Pulmonary artery endothelial cell (primary cell): ENCODE measurements at places on chromosomes 2 and 18.

GRCh38 chr2:188551671-188552070, 260.0 kb downstream of the GULP1 start:
- DNase-seq: no peak

GRCh38 chr2:214730800-214731407, 78.6 kb downstream of the BARD1 start:
- no peak for DNase-seq

GRCh38 chr2:80670763-80671162, 366.2 kb upstream of the LRRTM1 start:
- no peak for DNase-seq

DNA sequence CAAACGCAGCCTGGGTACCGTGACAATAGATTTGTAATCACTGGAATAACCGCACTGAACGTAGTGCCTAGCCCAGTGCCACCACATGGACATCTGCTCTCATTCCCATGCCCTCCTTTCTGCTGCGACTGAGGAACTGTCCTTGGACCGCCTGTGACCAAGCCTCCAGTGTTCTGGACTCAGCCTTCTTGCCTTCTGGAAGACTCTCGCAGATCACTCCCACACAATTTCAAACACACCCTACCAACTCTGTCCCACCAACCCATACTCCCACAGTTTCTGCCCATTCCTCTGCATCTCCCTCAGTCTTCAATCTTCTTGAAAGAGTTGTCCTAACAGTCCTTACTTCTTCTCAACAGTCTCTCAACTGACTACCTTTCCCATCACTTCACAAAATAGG, 2.1 kb downstream of the RNF149 start:
- no peak for DNase-seq

DNA sequence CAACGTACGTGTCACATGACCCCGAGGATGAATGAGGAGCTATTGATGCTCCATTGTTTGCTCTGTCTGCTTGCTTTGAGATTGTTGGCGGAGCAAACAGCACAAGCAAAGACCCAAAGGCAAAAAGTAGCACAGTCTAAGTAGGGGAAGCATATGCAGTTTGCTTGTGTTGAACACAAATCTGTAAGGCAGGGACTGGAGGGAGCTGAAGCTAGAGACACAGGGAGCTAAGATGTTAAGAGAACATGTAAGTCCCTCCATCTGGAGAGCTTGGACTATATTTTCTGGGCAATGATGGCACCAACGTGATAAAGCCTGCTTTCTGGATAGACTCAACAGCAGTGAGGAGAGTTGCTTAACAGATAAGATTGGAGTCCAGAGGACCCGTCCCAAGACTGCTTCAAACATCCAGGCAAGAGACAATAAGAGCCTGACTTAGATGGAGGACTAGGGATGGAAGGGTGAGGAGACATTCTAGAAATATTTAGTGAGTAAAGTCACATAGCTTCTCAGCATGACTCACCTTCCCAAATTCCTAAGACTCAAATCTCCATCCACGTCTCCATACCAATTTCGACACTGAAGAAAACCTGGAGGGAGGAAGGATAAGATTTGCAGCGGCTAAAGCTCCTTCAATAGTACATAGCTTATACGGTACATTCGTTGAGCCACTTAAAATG, 88.1 kb upstream of the KLF7 start:
- no peak for DNase-seq

GRCh38 chr2:225768741-225769140, 369.2 kb downstream of the NYAP2 start:
- DNase-seq: no peak

- no peak for DNase-seq
Observed at GRCh38 chr2:232523682-232524597, 2.0 kb upstream of the CHRND start.

DNA sequence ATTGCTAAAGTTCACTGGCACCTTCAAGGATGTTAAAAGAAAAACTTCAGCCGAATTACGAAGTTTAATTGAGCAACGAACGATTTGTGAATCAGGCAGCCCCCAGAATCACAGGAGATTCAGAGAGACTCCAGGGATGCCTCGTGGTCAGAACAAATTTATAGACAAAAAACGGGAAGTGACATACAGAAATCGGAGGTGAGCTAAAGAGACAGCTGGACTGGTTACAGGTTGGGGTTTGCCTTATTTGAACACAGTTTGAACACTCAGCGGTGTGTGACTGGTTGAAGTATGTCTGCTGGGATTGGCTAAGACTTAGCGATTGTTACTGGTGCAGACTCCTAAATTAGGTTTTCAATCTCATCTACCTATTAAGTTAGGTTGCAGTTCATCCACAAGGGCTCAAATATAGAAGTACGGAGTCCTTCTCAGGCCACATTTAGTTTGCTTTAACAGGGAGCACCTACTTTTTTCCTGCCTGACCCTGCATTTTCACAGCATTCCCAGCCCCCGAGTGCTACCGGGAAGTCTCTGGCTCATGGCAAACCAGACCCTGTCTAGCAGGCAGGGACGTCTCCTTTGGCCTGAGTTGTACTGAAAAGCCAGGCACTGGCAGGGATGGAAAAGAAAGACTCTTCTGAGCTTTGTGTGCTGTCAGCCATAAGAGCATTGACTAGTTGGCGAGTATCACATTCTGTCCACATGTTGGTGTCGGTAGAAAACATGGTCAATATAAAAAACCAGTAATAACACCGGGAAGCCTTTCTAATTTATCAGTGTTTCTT, 41.1 kb downstream of the CDCA7 start:
- no peak for DNase-seq

- DNase-seq: no peak
Observed at GRCh38 chr18:55585065-55585919, 2.7 kb downstream of the TCF4 start.

DNA sequence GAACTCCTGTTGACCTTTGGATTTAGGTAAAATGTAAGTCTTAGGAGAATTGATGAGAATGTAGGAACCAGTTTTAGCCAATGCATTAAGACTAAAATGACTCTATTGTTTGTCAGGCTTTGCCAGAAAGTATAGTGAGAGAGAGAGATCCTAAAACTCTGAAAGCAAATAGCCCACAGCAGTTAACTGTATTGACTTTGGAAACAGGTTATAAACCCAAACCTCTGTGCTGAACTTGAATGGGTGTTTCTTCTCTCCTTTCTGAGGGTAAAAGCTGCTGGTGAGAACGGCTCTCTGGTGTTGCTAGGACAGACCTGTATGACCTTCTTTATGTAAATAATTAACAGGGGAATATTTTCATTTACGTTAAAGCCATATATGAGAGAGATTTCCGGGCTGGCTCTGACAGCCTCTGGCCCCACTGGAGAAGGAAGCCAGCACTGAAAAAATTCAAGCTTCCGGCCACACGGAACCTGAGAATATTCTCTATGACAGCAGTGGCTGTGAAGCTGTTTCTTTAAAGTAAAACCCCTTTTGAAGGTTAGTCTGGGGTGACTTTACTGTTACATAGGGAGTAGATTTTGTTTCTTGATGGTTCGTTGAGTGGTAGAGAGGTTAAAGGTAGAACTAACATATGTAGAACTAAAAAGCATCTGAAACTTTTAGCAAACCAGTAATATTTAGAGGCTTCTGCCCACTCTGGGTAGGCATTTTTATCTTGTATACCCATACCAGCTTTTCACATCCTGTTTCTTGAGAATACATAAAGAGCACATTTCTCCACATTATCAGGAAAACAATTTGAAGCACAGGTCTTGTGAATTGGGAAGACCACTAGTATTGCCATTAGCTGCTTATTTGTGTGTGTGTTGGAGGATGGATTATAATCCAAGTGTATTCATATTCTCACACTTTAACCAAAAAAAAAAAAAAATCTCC, 123.8 kb downstream of the SPTBN1 start:
- DNase-seq: no peak

- no peak for DNase-seq
Observed at GRCh38 chr2:77013457-77013856, 508.7 kb downstream of the LRRTM4 start.

GRCh38 chr18:8139127-8139527, 470.1 kb upstream of the RAB12 start:
- DNase-seq: no peak

DNA sequence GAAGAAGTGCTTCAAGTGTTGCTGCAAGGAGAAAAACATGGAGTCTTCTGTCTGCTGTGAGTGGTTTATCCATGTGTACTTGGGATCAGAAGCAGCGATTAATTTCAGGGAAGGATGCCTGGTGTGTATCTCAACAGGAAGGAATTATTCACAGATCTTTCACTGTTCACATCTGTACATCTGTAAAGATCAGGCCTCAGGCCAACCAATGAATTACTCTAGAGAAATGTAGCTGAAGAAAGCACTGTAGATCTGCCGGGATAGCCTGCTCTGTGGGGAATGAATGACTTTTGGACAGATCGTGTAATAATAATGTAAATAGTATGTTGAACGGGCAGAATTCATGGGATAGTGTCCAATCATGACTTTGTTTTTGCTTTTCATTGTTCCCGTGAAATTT, 54.0 kb upstream of the SPP2 start:
- no peak for DNase-seq

- no peak for DNase-seq
Observed at GRCh38 chr2:9802576-9802993, 40.7 kb upstream of the TAF1B start.

GRCh38 chr2:122032264-122032645, 276.8 kb downstream of the TSN start:
- DNase-seq: no peak

DNA sequence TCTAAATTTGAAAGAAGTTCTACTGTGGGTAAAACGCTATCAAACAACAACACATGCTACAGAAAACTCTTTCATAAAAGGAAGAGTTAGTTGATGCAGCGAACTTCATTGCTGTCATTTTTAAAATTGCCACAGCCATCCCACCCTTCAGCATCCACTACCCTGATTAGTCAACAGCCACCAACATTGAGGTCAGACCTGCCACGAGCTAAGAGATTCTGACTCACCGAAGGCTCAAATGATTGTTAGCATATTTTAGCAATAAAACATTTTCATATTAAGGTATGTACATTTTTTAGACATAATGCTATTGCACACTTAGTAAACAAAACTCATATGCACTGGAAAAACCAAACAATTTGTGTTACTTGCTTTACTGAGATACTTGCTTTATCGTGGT, 347.1 kb downstream of the CLIP4 start:
- no peak for DNase-seq

- no peak for DNase-seq
Observed at GRCh38 chr2:105836840-105837692, 92.4 kb downstream of the NCK2 start.

DNA sequence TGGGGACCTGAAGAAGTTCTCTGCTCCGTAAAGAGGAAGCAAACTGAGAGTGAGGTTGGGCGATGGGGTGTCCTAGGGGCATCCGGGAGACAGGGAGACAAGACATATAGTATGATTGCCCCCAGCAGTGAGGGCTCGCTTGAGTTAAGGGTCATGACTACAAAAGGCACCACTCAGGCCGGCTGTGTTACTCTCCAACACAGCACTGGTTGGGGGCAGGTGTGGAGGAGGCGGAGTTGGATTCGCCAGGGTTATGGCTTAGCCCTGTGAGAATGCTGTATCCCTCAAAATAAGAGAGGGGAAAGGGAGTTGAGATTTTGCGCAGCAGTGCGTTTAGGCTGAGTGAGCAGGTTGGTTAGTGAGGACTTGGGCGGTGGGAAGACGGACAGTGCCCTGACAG, 12.0 kb downstream of the DYSF start:
- DNase-seq: no peak

DNA sequence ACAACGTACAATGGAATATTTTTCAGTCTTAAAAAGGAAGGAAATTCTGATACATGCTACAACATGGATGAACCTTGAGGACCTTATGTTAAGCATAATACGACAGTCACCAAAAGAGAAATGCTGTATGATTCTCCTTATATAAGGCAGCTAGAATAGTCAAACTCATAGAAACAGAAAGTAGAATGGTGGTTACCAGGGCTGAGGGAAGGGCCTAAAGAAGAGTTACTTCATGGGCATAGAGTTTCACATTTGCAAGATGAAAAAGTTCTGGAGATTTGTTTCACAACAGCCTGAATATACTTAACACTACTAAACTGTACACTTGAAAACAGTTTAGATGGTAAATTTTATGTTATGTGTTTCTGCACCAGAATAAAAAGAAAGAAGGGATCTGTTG, 113.3 kb downstream of the GALNT1 start:
- DNase-seq: no peak

DNA sequence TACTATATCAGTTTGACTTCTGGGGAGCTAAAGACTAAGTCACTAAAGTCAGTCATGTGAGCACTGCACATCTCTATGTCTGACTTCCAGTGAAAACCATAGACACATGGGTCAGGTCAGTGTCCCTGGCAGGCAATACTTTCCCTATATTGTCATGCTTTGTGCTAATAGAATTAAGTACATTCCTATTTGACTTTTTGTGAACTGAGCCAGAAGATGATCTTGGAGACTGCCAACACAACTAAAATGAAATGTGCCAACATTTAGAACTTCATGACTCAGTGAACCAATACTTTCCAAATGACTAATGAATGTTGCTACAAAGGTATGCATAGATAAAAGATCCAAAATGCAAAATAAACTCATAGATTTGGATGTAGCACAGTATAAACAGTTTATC, 820.8 kb upstream of the FAM98A start:
- no peak for DNase-seq

DNA sequence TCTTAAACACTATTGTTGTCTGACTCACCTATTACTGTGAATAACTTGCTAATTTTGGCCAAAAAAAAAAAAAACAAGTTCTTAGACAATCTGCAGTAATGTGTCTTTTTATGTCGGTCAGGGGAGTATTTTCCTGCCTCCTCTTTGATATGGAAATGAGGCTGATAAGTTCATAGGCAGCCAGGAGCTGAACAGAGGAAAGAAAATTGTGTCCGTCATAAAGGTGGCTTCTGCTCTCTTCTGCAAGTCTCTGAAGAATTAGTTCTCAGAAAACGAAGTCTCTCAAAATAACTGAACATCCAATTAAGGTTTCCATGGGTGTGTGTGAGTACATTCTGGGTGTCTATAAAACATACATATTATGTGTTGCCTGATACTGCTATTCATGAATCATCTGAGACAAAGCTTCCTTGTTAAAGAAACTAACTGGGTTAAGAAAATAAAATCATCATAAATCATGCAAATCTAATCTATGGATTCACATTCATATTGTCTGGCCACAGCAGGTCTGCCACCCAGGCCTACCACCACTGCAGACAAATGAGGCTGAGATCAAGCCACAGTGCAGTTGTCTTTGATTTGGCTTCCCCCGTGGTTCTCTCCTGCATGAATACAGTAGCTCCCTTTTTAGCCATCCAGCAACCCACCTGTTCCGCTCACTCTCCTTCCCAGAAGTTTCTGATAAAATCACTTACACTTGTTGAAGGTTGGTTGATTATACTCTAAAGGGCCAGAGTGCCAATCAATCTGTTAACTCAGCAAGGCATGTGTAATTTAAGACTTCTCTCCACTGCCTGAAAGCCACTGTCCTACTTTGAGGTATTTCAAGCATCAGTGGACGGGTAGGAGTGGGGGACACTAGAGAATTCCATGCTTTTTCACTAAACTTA, 19.4 kb upstream of the SP5 start:
- DNase-seq: no peak

DNA sequence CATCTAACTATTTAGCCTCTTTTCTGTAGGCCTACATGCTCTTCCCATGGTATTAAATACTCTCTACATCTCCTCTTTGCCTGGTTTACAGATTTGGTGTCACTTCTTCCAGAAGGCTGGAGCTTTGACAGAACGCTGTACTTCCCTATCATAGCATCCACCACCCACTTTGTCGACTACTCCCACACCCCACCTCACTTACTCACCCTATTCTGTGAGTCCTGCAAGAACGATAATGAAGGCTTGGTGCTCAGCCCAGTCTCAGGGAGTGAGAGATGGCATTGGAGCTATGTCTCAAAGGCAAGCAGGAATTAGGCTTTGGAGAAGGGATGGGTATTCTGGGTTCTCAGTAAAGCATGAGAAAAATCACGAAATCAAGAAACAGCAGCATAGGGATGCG, 20.3 kb upstream of the KDM3A start:
- DNase-seq: no peak

GRCh38 chr2:228417956-228418355, 236.5 kb upstream of the SPHKAP start:
- no peak for DNase-seq
